ENCODE measurements at places on chromosomes 2 and 18. TPM values are rescaled to one million over a fixed set of nuclear protein-coding genes. Genes with fewer than 3 reads are reported as not detected.

DNA sequence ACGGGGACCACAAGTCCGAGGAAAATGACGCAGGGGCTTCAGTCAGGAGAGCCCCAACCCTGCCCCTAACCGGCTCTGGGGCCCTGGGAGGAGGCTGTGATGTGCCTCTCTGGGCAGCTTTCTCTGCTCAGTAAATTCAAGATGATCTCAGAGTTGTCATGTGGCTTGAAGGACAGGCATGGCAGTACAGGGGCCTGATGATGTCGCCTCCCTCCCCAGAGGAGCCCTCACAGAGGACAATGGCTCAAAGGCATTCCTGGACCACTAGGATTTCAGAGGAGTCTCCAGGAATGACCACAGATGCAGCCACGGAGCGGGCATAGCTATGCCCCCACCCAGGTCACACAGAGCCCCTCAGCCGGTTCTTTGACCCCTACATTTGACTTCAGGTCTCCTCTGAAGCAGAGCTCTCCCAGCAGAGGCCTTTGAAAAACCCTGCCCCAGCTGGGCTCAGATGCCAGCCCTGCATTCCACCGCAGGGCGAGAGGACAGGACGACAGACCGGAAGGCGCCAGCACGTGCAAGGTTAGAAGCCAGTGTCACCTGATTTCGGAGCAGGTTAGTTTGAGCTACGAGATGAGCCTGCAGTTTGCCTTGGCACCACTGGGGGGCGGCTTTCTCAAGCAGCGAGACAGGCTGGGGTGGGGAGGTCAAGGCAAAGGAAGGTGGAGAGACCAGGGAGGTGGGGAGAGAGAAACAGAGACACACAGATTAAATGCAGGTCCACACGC, 39.2 kb downstream of the BIN1 start:
- H3K36me3 ChIP-seq: no peaks in the 10 kb centered on the region
- H3K4me1 ChIP-seq: peaks cover 31% of the 10 kb centered on the region
- H3K27ac ChIP-seq: peak overlapping the region; percentile 21

DNA sequence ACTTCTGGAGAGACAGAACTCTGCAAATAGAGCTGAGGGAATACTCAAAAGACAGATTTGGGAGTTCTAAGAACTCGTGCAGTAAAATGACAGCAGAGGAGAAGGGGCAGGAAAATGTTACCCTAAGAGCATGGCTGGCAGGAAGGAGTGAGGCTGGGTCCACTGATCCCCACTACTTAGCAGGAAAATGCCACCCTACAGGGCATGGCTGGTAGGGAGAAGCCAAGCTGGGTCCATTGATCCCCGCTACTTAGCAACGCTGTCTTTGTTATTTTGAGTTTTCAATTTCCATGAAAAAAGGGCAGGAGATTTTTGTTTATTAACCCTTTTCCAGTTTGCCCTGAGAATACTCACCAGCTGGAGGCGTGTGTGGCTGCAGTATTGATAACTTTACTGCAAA, 100.3 kb upstream of the TMEM200C start:
- no peak overlapping the region for H3K27ac ChIP-seq
- H3K4me3 ChIP-seq: no peak overlapping the region
- no peaks in the 10 kb centered on the region for H3K27me3 ChIP-seq
- no peaks in the 10 kb centered on the region for H3K4me1 ChIP-seq

- no peaks in the 10 kb centered on the region for H3K36me3 ChIP-seq
- H3K27me3 ChIP-seq: no peaks in the 10 kb centered on the region
- no peaks in the 10 kb centered on the region for H3K4me1 ChIP-seq
- no peak for DNase-seq
- H3K27ac ChIP-seq: no peak overlapping the region
These were observed 109.9 kb downstream of the PDE1A start for GRCh38 chr2:182316950-182317349.

GRCh38 chr2:10750610-10751009, 29.2 kb downstream of the ATP6V1C2 start:
- DNase-seq: no peak
- H3K4me3 ChIP-seq: no peak overlapping the region
- peaks cover 6% of the 10 kb centered on the region for H3K4me1 ChIP-seq

GRCh38 chr2:165852394-165852793, 58.3 kb upstream of the GALNT3 start:
- H3K27me3 ChIP-seq: no peaks in the 10 kb centered on the region
- DNase-seq: no peak
- H3K27ac ChIP-seq: no peak overlapping the region
- H3K36me3 ChIP-seq: no peaks in the 10 kb centered on the region
- no peak overlapping the region for H3K4me3 ChIP-seq

DNA sequence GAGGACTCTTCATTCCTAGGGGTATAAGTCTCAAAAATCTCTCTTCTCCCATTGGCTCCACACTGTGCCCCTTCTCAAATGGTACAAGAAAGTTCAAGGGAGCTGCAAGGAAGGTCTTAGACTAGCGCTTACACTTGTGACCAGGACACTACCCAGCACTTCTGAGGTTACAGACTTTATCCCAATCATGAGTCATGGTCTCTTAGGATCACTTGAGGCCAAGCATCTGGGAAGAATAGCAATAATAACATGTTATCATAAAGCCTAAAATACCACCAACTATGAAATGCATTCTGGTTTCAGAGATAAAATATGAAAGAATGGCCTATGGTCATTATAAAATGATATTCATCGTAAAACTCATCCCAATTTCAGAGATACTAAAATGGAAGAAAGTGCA, 309.9 kb upstream of the PKDCC start:
- peaks cover 35% of the 10 kb centered on the region for H3K27me3 ChIP-seq
- no peaks in the 10 kb centered on the region for H3K4me1 ChIP-seq
- no peak overlapping the region for H3K27ac ChIP-seq
- DNase-seq: no peak
- no peaks in the 10 kb centered on the region for H3K36me3 ChIP-seq

The UGT1A3 gene
- total RNA-seq: not detected

DNA sequence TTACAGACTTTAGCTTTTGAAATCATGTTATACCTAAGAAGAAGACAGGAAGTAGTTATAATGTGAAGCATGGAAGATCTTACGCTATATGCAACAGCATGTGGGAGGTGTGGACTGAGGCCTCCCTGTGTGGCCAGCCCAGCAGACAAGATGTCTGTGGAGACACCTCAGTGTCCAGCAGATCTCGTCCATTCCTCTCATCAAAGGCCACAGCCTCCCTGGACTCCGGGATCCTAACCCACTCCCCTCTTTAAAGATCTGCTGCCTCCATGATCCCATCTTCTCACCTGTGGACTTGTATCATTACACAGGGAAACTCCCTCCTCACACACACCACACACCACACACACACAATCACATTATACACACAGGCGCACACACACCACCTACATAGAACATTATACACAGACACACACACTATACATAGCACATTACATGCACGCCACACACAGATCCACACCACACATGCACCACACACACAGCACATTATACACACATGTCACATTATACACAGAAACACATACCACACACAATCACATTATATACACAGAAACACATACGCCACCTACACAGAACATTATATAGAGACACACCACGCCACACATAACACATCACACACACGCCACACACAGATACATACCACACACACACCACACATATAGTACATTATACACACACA, 89.5 kb downstream of the PXDN start:
- H3K4me3 ChIP-seq: no peak overlapping the region
- H3K36me3 ChIP-seq: no peaks in the 10 kb centered on the region

DNA sequence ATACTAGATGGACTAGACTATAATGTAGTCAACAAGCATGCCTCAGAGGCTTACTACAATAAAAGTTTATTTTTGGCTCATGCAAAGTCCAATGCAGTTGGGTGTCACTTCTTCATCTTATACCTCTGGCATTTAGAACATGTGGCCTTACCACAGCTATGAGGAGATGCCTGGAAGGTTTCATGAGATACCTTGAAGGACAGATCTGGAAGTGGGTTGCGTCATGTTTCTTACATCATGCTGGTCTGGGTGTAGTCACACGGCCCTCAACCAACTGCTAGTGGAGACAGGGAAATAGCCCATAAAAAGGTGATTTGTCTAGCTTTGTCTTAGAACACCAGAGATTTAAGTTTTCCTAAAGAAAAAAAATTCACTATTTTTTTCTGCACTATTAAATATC, 91.7 kb upstream of the MMADHC start:
- H3K36me3 ChIP-seq: no peaks in the 10 kb centered on the region
- H3K4me3 ChIP-seq: no peak overlapping the region
- no peaks in the 10 kb centered on the region for H3K27me3 ChIP-seq
- no peaks in the 10 kb centered on the region for H3K4me1 ChIP-seq
- DNase-seq: no peak

The TFPI gene
- 29.1 TPM for total RNA-seq

GRCh38 chr2:20986024-20986939, 57.6 kb downstream of the APOB start:
- H3K4me3 ChIP-seq: no peak overlapping the region
- H3K4me1 ChIP-seq: no peaks in the 10 kb centered on the region
- no peak for DNase-seq
- peaks cover 36% of the 10 kb centered on the region for H3K27me3 ChIP-seq

- H3K27ac ChIP-seq: no peak overlapping the region
- no peaks in the 10 kb centered on the region for H3K4me1 ChIP-seq
- DNase-seq: no peak
- no peak overlapping the region for H3K4me3 ChIP-seq
These were observed 400.9 kb downstream of the TSN start for GRCh38 chr2:122156176-122156890.

The SERPINB4 gene
- total RNA-seq: not detected

DNA sequence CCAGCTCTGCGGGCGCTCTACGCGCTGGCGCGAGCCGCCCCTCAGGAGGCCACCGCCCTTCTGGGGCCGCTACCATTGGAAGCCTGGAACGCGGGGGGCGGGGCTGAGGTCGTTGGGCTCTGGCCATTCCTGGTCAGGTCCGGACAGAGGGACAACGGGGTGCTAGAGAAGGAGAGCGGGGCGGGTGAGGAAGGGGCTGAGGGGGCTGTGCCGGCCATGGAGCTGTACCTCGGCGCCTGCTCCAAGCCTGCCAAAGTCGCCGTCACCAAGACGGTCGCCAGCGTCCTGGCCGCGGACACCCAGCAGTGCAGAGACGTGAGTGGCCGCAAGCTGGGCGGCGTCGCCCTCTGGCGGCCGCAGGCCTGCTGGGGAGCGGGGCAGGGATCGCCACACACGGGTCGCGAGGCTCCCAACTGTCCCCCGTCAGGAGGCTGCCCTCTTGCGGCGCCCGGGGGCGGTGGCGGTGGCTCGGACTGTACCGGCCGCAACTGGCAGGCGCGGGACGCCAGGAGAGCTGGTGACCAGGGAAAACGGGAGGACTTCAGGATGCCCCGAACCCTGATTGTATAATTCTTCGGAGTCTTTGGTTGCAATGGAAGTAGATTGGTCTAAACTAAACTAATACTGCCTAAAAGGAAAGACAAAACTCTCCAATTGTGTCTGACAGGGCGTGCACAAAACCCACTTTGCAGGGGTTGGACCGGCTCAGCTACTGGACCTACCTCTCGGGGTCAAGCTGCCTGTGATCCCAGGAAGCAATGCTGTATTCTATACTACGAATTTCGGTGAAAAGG, at the start of gene FSIP2:
FSIP2 (plus strand) TSS at position 126 of the 794 bp plus-strand sequence; CDS start at position 217, 91 bp downstream.
- no peaks in the 10 kb centered on the region for H3K36me3 ChIP-seq
- no peak within 1 kb of the TSS for H3K4me3 ChIP-seq
- H3K27me3 ChIP-seq: no peaks in the 10 kb centered on the region
- no peak for DNase-seq
- H3K4me1 ChIP-seq: no peaks in the 10 kb centered on the region

The FAM110C gene
- total RNA-seq: 20.3 TPM

The COL3A1 gene
- 1.0 TPM for total RNA-seq

GRCh38 chr2:241616168-241617125, 20.5 kb downstream of the THAP4 start:
- H3K4me3 ChIP-seq: no peak overlapping the region
- peaks cover 30% of the 10 kb centered on the region for H3K4me1 ChIP-seq
- H3K27ac ChIP-seq: no peak overlapping the region
- peaks cover 17% of the 10 kb centered on the region for H3K36me3 ChIP-seq
- DNase-seq: no peak
- H3K27me3 ChIP-seq: no peaks in the 10 kb centered on the region

DNA sequence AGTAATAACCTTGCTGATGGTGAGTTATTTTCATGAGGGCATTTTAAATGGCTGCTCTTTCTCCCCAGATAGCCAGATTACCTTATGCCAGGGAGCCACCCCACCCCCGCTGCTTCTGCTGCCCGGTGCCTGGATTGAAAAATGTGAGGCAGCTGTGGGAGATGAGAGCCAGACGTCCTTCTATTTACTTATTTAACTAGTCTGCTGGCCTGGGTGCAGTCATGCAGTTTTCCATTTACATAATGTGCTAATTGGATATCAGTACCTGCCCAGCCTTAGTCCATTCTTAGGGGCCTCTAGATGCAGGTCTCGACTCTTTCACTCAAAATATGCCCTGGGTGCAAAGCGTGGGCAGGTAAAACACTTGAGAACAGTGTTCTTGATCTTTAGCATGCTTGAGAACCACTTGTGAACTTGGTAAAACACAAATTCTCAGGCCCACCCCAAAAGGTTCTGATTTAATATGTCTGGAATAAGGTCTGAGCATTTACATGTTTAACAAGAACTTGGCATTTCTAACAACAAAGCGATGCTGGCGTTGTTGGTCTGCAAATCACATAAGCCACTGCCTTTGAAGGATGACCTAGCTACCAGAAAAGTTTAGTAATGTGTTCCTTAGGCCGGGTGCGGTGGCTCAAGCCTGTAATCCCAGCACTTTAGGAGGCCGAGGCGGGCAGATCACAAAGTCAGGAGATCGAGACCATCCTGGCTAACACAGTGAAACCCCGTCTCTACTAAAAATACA, 154.3 kb downstream of the NRP2 start:
- H3K27me3 ChIP-seq: no peaks in the 10 kb centered on the region
- no peak overlapping the region for H3K4me3 ChIP-seq
- no peaks in the 10 kb centered on the region for H3K4me1 ChIP-seq
- H3K27ac ChIP-seq: no peak overlapping the region
- DNase-seq: no peak

DNA sequence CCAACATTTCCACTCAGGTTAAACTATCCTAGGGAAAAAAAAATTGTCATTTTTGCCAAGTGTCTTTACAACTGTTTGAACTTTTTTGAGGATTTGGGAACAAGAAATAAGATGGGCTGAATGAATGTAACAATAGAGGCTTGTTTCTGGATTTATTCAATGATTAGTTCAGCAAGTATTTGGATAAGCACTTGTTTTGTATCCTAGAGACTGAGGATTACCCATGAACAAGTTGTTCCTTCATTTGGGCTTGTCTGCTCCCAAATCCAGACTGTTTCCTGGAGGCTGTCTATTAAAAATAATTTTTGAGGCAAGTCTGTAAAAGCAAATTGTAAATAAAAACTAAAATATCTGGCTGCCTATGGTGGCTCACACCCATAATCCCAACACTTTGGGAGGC, 62.0 kb upstream of the CSRNP3 start:
- no peak overlapping the region for H3K4me3 ChIP-seq
- no peaks in the 10 kb centered on the region for H3K4me1 ChIP-seq
- peaks cover 9% of the 10 kb centered on the region for H3K27me3 ChIP-seq
- no peak overlapping the region for H3K27ac ChIP-seq
- DNase-seq: no peak

DNA sequence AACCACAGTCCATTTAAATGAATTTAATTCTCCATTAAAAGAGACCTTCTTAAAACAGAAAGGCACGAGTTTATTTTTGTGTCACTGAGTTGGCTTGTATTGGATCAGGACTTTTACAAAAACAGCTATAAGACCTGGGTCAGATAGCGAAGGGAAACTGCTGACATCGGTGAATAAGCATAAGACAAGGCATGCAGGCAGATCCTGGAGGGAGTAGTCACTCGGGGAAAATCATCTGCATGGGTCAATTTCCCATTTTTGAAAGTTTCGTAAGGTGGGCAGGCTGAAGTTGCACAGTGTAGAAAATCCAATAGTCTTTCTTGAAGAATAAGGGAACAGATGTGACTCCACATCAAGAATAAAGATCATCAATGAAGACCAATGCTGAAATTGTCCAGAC, 12.9 kb downstream of the IL36B start:
- DNase-seq: no peak
- no peaks in the 10 kb centered on the region for H3K4me1 ChIP-seq
- no peak overlapping the region for H3K27ac ChIP-seq
- H3K36me3 ChIP-seq: no peaks in the 10 kb centered on the region
- no peak overlapping the region for H3K4me3 ChIP-seq
- peaks cover 6% of the 10 kb centered on the region for H3K27me3 ChIP-seq
